Left cardiac atrium (tissue), 4 donors: ENCODE measurements at places on chromosomes 16 and 17.

- no peak for DNase-seq
Observed at GRCh38 chr17:79137015-79137788, 62.6 kb downstream of the ENGASE start.

DNA sequence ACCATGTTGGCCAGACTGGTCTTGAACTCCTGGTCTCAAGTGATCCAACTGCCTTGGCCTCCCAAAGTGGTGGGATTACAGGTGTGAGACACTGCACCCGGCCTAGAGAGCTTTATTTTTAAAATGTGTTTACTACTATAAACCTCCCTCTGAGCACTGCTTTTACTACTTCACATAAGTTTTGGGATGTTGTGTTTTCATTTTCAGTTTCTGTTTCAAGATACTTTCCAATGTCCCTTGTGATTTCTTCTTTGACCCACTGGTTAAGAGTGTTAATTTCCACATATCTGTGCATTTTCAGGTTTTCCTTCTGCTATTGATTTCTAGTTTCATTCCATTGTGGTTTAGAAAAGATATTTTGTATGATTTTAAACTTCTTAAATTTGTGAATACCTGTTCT is 74.4 kb downstream of the NETO2 start:
- no peak for DNase-seq

- peak; percentile 80 for DNase-seq
Observed at GRCh38 chr17:75877752-75878173, 618 bp downstream of the TRIM47 start.

DNA sequence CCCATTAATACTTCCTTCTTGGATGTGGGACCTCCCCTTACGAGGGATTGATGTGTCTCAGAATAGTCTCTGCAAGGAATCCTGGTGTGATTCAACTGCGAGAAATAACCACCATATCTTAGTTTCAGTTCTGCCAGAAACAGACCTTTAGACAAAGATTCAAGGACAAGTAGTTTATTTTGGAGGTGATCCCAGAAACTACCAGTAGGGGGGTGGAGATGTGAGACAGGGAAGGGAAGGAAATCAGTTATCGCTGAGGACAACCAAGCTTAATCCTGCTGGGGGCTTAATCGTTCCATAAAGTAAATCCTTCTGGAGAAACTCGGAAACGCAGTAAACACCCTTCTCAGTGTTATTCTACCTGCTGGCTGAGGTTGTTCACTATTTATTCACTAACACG is 5.0 kb upstream of the SDR42E1 start:
- no peak for DNase-seq

- DNase-seq, result no peak
Observed at GRCh38 chr16:59067205-59067604, 333.1 kb upstream of the GOT2 start.

- no peak for DNase-seq
Observed at GRCh38 chr16:69613378-69614154, 47.8 kb downstream of the NFAT5 start.

GRCh38 chr17:17944743-17945142 is 27.5 kb downstream of the TOM1L2 start:
- no peak for DNase-seq

DNA sequence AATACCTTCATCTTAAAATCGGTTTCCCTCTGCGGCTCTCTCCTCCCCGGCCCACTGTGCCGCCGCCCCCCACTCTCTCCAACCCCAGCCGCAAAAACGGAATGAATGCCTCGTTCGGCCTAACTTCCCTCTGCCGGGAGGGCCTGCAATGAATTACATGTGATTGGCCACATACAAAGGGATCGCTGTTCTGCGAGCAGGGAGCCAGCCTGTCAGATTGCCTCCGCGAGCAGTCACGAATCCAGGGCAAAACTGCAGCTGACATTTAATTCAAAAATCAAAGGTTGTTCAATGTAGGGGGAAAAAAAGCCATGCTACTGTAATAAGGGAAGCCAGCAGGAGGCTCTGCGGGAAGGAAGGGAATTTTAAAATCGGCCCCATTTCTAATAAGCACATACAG is 84.9 kb downstream of the TBC1D16 start:
- peak; percentile 11 for DNase-seq

GRCh38 chr16:2468725-2469398 is 2.2 kb upstream of the NTN3 start:
- DNase-seq, result no peak

GRCh38 chr17:44170499-44171201 is at the start of gene ASB16:
ASB16 (plus strand) TSS chr17:44170704; CDS start chr17:44170790, 86 bp downstream.
- peak; percentile 46 for DNase-seq

GRCh38 chr17:64129515-64129764 is 504 bp downstream of the ERN1 start:
- DNase-seq, result no peak

DNA sequence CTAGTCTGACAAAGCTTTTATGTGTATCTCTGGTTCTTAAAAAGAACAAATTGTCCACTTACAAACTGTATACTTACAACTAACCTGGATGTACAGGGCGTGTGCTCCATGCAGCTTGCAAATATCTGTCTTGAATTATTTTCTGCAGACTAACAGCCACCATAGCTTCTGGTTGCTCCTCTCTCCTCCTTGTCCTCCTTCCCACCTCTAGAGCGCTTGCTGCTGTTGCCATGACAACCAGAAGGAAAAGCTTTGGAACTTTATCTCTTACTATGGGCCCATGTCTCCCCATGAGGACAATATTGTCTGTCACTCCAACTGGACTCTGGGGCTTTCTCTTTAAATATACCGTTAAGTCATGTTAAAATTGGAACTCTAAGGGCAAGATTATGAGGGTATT is 71.5 kb upstream of the DHX40 start:
- DNase-seq, result no peak

- DNase-seq, result no peak
Observed at GRCh38 chr17:51065466-51065865, 55.2 kb downstream of the SPAG9 start.

GRCh38 chr17:5355421-5356129 is 63.9 kb downstream of the NUP88 start:
- no peak for DNase-seq

- no peak for DNase-seq
Observed at GRCh38 chr16:2748757-2749455, 3.5 kb upstream of the SRRM2 start.

DNA sequence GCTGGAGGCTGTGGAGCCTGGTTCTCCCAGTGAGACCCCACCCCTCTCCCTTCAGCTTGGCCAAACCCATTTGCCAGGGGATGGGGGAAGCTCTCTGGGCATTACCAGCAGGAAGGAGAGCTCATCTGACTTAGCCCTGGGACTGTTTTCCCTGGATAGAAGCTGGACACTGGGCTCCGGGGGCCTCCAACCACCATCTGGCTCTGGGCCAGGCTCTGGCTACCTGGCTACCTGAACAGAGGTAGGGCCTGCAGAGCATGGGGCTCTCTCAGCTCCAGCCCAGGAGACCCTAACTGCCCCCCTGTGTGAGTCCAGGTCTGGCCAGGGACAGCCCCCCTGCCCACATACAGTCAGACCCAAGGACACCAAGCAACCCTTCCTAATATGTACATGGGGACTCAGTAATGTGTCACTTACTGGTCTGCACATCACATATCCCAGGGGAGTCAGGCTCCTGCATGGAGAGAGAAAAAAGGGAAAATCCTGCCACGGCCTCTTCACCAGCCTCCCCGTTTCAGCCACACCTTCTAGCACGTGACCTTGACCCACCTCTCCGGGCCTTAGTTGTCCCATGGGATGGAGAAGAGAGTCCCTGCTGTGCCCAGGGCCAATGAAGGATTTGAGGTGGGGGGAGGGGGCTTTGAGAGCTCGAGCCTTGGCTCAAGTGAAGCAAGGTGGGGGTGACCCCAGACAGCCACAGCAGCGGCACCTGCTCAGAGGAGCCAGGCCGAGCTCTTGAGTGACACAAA is 13.8 kb downstream of the CNGB1 start:
- no peak for DNase-seq

GRCh38 chr17:18045691-18046350 is 6.6 kb downstream of the GID4 start:
- DNase-seq, result no peak
